ENCODE measurements at places on chromosomes 3 and 15.

DNA sequence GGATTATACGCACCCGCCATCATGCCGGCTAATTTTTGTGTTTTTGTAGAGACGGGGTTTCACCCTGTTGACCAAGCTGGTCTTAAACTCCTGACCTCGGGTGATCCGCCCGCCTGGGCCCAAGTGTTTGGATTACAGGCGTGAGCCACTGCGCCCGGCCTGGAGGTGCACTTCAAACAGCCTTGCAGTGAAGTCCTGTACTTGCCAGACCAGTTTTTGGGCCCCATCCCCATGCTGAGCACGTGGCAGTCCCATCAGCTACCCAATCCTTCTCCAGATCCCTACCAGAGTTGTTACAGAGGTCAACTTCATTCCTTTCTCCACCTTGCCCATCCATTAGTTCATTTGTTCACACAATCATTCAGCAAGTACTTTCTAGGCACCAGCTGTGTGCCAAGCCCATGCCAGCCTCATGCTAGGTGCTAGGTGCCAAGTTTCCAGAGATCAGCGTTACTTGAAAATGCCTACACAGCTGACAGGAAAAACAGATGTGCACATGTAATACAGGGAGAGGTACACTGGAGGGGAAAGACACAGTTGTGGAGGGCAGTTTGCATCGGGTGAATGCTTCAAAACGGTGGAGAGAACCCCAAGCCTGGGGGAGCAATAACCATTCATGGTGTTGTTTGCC, 2.2 kb downstream of the DNAH1 start:
- DNase-seq: no peak

- no peak for DNase-seq
Measured at GRCh38 chr15:96574782-96575181, 244.3 kb downstream of the NR2F2 start.

- no peak for DNase-seq
Measured at GRCh38 chr3:56612146-56612545, 55.2 kb downstream of the CCDC66 start.

GRCh38 chr15:99682455-99682854, 50.8 kb downstream of the LYSMD4 start:
- DNase-seq: no peak

DNA sequence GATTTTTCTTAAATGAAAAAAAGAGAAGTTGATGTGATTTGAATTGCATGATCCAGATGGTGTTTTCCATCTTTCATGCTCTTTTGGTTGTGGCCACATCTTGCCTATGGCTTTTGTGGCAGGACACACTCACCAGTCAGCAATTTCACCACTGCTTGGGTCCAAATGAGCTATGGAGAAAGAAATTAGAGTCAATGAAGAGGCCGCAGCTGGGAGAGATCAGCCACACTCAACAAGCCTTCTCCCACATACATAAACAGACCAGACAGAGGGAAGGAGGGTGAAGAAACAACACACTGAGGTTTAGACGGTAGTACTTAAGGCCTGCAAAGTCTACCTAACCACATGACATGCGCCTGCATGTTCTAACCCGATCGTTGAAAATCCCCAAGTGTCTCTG, 110.7 kb upstream of the CDIN1 start:
- no peak for DNase-seq

DNA sequence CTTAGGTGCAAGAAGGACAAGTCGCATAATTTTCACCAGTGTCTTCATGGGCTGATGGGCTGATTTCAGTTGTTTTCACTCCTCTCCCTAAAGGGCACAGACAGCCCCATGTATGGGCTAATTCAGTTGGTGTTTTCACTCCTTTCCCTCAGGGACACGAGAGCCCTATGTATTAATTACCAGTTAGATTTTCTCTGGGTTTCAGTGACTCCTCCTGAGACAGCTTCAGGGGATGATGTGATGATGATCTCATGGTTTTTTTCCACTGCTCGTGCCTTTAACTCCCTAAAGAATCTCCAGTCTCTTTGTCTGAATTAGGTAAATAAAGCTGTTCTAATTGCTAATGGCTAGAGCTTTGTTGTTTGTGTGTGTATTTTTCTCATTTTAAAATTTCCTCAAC, 9.9 kb downstream of the RAMAC start:
- no peak for DNase-seq

DNA sequence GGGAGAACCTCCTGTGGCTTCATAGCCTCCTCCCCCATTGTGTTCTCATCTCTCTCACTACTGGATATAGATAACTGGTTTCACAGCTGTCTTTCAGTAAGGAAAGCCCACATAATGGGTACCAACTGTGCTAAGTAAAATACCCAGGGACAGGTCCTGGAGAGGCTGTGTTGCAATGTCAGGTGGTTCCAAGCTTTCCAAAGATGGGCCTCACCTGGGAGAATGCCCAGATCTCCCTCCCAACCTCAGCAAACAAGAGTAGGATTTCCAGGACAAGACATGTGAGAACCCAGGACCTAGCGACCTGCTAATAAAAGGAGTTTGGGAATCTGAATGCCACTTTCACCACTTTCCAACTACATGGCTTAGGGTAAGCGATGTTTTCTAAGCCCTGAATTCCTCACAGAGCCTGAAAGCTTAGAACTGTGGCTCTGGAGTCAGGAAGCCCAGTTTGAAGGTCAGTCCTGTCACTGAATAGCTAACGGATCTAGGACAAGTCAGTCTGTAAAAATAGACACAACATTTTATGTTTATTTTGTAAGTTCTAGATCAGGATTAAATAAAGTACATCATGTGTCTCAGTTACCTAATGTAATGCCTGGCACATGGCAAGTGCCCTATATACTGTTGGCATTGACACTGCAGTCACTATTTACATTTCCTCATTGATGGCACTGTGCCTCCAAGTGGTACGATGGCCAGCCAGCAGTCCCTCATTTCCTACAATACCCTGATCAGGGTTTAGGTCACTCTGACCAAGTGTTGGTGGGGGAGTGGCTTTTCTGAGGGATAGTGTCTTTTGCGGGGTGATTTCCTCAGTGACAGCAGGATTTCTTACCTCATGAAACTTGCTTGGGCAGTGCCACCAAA, 11.9 kb downstream of the CERS3 start:
- no peak for DNase-seq

DNA sequence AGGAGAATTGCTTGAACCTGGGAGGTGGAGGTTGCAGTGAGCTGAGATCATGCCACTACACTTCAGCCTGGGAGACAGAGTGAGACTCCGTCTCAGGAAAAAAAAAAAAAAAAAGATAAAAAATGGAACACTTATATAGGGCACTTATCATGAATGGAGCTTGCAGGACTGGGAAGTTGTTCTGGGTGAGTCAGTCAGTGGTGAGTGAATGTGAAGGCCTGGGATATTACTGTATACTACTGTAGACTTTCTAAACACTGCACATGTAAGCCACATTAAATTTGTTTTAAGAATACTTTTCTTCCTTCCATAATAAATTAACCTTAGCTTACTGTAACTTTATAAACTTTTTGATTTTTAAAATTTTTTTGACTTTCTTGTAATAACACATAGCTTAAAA, 59.8 kb downstream of the SFMBT1 start:
- DNase-seq: no peak

DNA sequence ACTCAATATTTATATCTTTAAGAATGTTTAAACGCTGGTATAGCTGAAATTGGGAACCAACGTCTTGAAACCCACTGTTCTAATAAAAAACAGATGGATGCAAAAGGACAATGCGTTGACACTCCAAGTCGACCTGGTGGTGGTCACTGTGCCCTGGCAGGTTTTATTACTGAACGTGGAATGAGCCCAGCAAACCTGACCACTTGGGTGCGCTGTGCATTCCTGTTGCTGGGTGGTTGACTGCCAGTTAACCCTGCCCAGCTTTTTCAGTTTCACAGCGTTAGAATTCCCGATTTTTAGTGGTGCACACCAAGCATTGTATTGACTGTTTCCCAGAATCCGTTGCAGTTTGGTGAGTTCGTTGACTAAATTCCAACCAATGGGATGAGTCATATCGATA, 384.4 kb downstream of the OCA2 start:
- DNase-seq: no peak

- no peak for DNase-seq
Measured at GRCh38 chr3:154148541-154148940, 27.4 kb downstream of the ARHGEF26 start.
